Right renal pelvis (tissue), 4 donors: ENCODE measurements at places on chromosomes 16 and 17. TPM values are rescaled to one million over a fixed set of nuclear protein-coding genes. Genes with fewer than 3 reads are reported as not detected.

GRCh38 chr16:90010676-90011507 lies 8.4 kb downstream of the DBNDD1 start:
- no peak for DNase-seq

DNA sequence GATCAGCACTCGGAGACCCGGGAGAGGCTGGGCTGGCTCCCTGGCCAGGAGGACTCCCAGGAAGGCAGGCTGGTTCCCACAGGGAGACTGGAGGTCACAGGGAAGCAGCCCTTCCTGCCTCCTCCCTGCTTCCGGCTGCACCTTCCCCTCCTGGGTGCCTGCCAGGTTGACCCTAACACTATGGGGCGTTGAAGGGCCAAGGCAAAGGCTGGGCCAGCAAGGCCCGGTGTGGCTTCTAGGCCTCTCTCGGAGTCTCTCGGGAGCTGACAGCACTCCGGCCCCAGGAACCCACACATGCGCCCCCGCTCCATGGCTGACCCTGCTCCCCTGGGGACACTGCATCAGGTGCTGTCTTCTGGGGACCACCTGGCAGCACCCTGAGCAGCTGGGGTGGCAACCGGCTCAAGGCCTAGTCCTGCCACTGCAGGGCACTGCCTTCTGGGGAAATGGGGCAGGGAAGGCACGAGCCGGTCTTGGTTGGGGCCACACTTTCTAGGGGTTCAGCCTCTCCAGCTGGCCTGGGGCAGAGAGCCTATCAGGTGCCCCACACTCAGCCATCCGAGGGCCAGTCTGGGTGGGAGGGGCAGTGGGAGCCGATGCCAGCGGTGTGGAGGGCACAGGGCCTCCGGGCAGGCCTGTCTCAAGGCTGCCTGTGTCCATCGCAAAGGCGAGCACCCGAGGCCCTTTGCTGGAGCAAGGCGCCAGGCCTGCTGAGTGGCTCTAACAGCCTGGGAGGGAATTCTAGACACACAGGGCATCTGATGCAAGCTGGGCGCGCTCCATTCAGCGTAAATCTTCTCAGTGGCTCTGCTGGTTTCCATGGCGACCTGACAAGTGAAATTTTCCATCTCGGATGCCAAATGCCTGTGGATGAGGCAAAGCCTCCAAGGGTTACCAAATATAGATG lies 5.6 kb upstream of the MTSS2 start:
- no peak for DNase-seq

DNA sequence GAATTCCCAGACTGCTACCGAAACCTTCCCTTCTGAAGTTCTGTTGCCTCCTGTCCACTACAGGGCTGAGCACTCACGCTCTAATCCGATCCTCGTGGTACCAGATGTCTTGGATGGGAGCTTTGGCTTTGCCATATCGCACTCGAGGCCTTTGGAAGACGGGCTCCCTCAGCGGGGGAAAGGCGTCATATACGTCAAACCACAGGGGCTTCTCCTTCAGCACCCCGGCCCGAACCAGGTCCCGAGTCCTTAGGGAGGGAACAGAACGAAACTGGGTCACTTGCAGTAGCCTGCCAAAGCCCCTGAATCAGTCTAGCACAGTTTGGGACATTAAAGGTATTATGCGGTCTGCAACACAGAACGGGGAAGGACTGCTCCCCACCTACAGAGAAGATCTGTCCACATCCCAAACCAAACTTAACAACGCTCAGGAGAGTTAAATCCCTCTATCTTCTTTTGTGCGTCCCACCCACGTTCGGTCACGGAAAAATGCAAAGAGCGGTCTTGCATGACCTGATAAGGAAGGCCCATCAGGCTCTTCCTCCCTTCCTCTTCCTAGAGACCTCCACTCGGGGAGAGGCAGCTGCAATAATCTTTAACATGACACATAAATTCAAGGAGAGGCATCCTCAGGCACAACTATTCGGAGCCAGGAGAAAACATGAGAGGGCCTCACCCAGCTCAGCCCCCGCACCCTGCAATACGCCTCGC lies 526 bp downstream of the MRPS23 start:
- no peak for DNase-seq

Gene TBC1D3D
- polyA plus RNA-seq, result 1.0 TPM

Gene NXPH3
- polyA plus RNA-seq, result 1.2 TPM
